NCI-H187 treated with DMSO at 0.1 percent for 48 hours (cell line): ENCODE measurements at places on chromosomes 4 and X.

DNA sequence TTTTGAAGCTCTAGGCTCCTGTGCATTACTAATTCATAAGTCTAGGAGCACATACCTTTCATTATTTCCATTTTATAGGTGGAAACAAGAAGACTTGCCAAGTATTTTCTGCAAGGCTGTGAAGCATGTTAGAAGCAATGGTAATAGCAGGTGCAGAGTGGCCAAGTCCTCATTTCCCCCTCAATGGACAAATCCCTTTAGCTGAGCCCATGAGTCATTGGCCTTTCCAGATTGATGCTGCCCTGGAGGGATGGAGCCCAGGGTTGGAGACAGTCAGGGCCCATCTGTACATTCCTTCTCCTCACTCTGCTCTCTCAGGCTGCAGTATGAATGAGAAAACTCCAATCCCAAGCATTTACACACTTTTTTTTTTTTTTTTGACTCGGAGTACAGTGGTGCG lies 6.6 kb downstream of the MGST2 start:
- DNase-seq: no peak

DNA sequence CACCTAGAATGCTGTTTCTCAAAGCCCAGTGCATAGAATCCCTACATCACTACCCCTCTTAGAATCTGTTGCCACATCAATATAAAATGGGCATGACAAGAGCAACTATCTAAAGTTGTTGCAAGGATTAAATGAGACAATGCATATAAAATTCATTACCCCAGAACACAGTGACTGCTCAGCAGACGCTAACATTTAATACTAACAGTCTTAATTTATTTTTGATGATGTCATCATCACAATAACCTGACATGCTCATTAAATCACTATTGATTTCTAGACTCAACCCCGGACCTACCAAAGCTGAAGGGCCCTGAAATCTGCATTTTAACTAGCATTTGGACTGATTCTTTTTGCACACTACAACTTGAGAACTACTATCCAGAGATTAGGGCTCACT lies 3.9 kb downstream of the ARSJ start:
- DNase-seq: no peak

GRCh38 chr4:40152637-40153036 lies 44.2 kb upstream of the RHOH start:
- no peak for DNase-seq

DNA sequence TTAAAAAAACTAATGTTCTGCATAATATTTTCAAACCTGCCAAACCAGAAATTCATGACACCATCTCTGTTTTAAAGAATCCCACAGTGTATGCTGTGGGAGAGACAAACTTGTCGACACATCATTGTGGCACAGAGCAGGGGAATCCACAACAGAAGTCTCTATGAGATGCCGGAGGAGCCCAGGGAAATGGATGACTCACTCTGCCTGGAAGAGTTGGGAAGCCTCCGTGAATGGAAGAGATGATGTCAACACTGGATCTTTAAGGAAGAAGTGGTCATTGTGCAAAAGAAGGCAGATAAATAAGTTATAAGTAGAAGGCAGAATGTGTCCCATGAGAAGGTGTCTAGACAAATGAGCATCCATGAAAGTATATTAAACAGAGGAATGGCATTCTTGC lies 595.1 kb downstream of the RAB28 start:
- DNase-seq: no peak

DNA sequence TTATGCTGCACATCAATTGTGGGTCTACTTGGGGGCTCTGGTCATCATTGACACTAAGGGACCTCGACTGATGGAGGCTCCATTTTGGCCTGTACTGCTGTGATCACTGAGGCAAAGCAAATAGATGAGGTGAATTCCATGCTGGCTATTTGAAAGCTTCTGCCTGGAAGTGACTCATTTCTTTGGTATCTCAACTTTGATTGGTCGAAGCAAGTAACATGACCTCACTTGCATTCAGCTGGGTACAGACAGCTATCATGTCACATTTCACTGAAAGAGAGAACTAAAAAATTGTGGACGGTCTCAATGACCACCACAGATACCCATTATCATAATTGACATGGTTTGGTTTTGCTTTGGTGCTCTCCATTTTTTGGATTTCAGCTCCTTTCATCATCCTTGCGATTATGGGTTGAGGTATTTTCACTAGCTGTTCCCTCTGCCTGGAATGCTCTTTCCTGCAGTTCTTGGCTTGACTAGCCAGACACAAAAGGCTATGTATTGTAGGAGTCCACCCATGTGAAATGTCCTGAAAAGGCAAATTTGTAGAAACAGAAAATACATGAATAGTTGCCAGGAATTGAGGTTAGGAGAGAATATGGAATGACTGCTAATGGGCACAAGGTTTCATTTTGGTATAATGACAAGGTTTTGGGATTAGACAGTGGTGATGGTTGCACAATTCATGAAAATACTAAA lies 369.2 kb upstream of the LCORL start:
- DNase-seq: no peak

DNA sequence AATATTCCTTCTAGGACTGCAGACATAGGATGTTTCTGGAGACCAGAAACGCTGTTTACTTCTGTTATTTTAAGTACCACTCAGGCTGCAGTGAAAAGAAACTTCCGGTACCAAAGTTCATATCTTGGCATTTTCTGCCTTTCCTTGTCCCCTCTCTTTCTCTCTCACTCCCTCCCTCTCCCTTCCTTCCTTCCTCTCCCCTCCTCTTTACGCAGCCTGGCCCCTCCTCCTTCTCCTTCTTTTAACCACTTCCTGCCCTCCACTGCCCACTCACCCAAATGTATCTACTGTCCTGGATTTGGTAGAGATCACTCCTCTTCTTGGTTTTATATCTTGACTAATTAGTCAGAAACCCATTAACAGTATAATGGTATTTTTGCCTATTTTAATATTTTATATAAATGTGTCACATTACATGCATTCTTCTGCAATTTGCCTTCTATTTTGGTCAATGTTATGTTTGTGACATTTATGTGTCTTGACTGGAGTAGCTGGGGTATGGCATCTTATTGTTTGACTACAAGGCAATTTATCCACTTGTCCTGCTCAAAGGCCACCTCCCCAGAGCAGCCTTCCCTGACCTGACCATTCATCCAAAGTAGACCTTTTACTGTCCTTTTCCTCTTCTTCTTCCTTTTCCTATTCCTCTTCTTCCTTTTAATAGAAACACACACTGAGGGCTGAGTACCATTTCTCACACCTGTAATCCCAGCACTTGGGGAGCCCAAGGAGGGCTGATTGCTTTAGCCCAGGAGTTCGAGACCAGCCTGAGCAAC lies 56.9 kb downstream of the BCOR start:
- no peak for DNase-seq

DNA sequence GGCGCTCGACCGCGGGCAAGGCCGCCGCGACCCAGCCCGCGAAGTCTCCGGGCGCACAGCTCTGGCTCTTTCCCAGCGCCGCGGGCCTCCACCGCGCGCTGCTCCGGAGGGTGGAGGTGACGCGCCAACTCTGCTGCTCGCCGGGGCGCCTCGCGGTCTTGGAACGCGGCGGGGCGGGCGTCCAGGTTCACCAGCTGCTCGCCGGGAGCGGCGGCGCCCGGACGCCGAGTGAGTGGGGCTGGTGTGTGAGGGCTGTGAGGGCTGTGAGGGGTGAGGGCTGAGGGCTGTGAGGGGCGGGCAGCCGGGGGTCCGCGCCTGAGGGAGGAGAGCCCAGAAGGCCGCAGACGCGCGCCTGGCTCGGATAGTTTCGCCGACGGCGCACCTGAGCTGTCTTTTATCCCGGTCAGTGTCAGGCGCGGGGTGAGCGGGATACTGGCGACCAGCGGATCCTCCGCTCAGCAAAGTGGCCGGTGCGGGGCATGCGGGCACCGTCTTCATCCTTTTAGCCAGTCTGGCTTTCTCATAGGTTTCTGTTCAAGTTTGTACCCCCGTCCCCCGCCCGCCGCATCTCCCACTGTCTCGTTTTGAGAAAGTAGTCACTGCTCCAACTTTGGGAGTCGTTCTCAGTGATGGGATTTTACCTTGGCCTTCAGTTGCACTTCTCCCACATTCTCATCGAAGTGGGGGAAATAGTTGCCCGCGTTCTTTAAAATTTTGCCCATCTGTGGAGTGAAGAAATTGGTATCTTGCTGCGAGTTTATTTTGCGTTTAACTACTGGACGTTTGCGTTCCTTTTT lies 586 bp downstream of the HERC5 start:
- no peak for DNase-seq
